ENCODE measurements at places on chromosomes 4 and X. TPM values are rescaled to one million over a fixed set of nuclear protein-coding genes. Genes with fewer than 3 reads are reported as not detected.

BEX3 gene
- 308 TPM for total RNA-seq

IGSF1 gene
- 0.48 TPM for total RNA-seq

SRPK3 gene
- total RNA-seq: 0.24 TPM

KLB gene
- not detected for total RNA-seq

NR0B1 gene
- 0.13 TPM for total RNA-seq

TMA16 gene
- total RNA-seq: 28.8 TPM

SFRP2 gene
- 15.9 TPM for total RNA-seq

HMX1 gene
- not detected for total RNA-seq

PRRG1 gene
- total RNA-seq: 20.0 TPM

PNCK gene
- total RNA-seq: not detected

FAM13A gene
- 44.1 TPM for total RNA-seq

HTN3 gene
- not detected for total RNA-seq

TRAM1L1 gene
- total RNA-seq: 5.2 TPM

UCHL1 gene
- 1,497 TPM for total RNA-seq

UGDH gene
- 73.9 TPM for total RNA-seq

SPARCL1 gene
- total RNA-seq: 1.0 TPM

GIMD1 gene
- not detected for total RNA-seq

PPP2R2C gene
- total RNA-seq: 0.26 TPM

MID2 gene
- total RNA-seq: 6.4 TPM

BBS12 gene
- total RNA-seq: 2.2 TPM

Measured in epithelial cell of alveolus of lung (primary cell).